Femur (tissue), 1 donor: ENCODE measurements at places on chromosomes 11 and 22.
A peak's percentile ranks its signal among the peaks of the same experiment; 100 is the strongest.

GRCh38 chr11:87239001-87239400 lies 201.3 kb downstream of the TMEM135 start:
- DNase-seq: no peak

DNA sequence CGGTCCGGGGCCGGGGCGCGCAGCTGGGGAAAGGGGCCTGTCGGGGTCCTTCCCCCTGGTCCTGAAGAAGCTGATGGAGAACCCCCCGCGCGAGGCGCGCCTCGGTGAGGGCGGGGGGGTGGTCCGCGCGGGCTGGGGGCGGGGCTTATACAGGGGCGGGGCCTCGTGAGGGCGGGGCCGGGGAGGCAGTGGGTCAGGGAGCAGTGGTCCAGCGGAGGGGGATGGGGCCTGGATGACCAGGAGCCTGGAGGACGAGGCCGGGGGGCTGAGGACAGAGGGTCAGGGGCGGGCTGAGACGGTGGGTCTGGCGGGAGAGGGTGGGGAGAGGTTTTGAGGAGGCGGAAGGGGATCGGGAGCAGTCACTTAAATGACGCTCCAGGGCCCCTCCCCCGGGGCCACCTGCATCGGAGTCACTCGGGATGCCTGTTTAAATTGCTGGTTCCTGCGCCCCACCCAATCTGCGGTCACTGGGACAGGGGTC lies 396 bp downstream of the TEF start:
- peak; percentile 88 for DNase-seq

DNA sequence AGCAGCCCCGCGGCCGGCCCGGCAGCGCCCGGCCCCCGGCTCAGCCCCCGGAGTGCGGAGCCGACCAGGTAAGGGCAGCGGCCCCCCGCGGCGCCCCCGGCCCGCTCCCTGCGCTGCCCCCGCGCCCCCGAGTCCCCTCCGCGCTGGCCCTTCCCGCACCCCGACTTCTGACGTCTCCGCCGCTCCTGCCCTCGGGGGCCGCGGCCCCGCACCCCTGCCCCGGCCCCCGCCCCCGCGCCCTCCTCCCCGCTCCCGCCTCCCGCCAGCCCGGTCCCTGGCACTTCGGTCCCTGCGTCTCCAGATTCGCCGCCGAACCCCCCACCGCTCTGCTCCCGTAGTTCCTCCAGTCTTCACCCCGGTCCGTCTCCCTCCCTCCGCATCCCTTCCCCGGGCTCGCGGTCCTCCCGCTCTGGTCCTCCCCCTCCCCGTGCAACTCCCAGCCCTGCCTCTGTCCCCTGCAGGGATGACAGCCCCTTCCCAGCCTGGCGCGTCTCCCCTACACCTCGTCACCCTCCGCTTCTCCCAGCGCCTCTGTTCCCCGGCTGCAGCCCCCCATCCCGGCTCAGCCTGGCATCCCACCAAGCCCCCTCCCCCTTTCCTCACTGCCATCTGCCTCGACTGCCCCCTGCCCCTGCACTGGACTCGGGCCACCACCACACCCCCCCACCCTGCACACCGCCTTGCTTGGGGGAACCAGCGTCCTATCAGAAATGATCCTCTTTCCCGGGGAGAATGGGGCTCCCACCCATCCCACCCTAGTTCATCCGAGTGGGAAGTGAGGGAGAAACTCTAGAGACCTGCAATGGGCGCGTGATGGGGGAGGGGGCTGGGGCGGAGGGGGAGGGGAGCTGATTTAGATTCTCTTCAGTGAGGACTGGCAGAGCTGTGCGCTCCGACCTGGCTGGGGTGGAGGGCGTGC lies 531 bp downstream of the GRIK4 start:
- no peak for DNase-seq

DNA sequence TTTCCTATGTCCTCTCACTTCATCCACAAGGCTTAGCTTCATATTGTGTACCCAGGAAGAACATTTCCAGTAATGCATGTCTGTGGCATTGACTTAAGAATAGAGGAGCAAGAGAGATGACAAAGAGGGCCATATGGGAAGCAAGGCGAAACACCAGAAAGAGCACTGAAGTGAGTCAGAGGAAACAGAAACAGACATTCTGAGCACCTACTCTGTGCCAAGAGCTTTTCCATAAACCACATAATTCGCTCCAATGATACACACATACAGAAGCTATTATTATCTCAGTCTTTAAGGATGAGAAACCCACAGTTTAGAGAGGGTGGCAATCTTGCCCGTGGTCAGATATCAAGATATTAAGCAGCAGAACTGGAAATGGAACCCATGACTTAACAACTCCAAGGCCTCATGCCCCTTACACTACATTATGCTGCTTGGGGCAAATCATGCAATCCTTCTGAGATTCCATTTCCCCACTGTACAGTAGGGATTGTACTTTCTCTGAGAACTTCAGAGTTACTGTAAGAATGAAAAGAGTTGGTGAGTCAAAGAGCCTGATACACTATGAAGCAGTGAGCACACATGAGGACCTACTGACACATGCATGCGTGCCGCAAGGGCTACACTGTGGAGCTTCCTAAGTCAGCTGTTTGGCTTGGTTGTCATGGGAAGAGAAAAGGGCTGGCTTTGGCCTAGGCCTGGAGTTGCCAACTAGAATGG lies 126.6 kb downstream of the KCNC1 start:
- DNase-seq: no peak

GRCh38 chr11:64356498-64357411 lies 2.2 kb upstream of the RPS6KA4 start:
- no peak for DNase-seq

GRCh38 chr11:67312187-67313021 lies 9.1 kb downstream of the SSH3 start:
- DNase-seq: peak; percentile 32

GRCh38 chr11:17020831-17021230 lies 6.6 kb upstream of the PLEKHA7 start:
- no peak for DNase-seq

GRCh38 chr22:44557064-44557748 lies 59.2 kb upstream of the RTL6 start:
- DNase-seq: no peak

DNA sequence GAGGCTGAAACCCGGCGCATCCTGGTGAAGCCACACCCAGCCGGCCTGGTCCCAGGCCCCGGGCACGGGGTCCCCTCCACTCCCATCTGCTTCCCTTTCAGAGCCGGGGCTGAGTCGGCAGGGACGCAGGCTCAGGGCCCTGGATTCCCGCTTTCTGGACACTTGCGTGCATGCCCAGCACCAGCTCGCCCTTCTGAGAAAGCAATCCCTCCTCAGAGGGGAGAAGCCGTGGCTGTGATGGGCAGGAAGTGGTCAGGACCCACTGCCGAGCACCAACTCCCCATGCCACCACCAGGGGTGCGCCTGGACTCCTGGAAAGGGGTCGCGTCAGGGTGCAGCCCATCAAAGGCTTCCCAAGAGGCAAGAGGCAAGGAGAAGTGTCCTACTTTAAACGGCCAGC lies 15.1 kb downstream of the CDKN1C start:
- no peak for DNase-seq

DNA sequence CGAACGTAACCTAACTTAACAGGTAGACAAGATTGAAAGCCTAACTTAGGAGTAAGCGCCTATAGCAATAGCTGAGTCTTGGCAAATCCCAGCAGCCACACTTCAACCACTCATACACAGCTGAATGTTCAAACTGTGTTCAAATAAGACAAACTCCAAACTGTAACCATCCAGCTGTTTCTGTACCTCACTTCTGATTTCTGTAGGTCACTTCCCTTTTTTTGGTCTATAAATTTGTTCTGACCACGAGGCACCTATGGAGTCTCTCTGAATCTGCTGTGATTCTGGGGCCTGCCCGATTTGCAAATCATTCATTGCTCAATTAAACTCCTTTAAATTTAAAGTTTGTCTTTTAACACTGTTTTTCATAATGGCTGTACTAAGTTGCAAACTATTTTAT lies 8.2 kb upstream of the TENM4 start:
- DNase-seq: no peak

GRCh38 chr11:95161248-95161647 lies 69.8 kb downstream of the SESN3 start:
- DNase-seq: no peak

DNA sequence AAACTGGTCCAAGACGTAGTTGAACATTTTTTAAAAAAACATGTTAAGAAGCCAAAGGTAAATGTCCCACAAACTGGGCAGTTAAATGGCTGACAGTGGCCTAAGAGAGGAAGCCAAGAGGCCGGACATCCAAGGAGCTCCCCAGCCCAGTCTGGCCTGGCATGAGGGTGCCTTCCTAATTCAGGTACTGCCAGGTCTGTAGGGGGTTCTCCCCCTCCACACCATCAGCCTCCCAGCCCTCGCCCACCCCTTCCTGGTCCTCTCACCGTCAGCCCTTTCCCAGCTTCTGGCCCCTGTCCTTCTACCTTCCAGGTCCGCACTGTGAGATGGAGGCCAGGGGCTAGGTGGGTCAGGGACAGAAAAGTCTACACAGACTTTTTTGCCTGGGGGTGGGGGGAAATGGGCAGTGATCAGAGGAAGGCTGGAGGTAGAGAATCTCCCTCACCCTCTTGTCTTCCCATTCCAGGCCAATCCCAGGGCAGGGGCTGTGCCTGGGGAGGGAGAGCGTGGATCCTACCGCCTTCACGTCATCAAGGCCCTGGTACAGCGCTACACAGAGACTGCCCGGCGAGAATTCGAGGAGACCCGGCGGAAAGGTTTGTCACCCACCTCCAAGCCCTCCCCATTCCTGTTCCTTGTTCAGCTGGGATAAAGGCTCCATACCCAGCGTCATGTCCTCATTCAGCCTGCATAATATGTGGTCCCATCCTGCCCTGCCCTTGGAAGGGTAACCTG lies 6.0 kb downstream of the ART5 start:
- DNase-seq: no peak

- DNase-seq: no peak
Measured at GRCh38 chr11:20459865-20460264, 72.3 kb downstream of the PRMT3 start.

DNA sequence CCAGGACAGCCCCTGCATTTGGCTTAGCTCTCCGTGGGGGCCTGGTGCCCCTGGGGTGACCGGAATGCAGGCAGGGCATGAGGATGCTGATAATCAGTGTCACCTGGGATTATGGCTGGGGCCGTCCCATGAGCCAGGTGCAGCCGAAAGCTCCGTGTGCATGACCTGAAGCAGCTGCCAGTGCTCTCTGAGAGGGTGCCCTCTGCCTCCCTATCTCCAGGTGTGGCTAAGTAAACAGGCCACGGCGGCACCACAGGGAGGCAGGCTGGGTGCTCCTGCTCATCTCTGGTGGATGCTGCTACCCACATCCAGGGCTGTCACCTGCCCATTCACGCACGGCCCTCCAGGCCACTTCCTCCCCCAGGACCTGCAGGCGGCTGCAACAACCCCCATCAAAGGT lies 29.8 kb downstream of the DUSP8 start:
- no peak for DNase-seq

GRCh38 chr11:44681698-44682097 lies 45.1 kb upstream of the TSPAN18 start:
- DNase-seq: no peak

DNA sequence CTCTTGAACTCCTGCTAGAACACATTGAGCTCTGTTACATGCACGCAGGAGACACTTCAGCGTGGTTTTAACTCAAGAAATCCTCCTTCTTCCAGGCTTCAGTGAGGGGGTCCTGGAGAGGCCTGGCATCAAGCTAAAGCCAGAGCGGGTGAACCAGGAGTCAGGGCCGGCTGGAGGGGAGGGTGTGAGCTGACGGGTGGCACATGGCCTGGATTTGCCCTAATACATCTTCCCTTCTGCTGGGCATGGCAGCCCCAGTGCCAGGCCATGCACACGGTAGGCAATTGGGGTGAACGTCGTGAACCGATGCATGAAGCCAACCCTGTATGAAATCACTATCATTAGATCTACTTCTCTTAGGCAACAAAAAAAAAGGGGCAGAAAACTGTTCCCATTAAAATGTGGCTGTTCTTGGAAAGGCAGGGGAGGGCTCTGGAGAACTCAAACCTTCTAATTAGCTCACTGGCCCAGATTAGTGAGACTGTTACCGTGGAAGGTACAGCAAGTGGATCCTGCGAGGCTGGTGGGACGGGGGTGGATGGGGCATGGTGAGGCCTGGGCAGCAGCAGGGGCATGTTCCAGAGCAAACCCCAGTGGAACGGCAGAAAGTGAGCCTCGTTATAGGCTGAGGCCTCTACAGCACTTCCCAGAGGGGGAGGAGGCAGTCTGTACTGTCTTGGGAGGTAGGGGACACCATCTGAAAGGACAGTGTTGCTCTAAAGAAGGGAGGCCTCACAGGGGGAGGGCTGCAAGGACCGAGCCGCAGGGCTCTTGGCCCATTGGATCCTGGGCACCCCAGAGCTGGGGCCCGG lies 10.6 kb downstream of the IFT27 start:
- DNase-seq: peak; percentile 18

DNA sequence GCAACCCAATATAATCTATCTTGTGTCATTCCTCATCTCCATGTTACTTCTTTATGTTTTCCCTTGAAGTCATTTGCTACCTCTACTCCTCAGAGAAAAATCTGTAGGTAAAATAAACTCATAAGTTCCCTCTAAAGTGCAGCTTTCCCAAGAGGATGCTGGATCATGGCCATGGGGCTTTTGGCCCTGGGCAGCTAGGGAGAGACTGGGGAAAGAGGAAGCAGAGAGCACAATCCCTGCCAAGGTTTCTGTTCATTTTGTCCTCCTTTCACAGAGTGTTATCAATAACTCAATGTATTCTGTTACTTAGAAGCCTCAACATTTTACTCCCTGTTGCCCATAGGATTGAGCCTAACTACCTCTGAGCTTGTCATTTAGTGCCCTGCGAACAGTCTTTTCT lies 9.0 kb downstream of the RNF121 start:
- no peak for DNase-seq

DNA sequence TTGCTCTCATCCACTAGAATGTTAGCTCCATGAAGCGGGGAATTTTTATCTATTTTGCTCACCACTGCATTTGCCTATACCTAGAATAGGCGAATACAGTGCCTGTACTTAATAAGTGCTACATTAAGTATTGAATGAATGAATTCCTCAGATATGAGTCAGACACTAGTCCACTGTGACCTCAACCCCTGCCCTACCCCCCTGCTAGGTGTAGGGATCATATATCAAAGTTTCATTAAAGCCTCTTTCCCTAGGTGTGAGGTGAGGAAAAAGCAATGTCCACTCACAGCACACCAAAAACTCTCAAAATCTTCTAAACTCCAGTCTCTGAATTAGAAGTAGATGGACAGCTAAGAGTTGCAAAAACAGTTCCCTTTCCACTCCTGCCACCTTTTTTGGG lies 9.8 kb upstream of the PSMA1 start:
- no peak for DNase-seq

DNA sequence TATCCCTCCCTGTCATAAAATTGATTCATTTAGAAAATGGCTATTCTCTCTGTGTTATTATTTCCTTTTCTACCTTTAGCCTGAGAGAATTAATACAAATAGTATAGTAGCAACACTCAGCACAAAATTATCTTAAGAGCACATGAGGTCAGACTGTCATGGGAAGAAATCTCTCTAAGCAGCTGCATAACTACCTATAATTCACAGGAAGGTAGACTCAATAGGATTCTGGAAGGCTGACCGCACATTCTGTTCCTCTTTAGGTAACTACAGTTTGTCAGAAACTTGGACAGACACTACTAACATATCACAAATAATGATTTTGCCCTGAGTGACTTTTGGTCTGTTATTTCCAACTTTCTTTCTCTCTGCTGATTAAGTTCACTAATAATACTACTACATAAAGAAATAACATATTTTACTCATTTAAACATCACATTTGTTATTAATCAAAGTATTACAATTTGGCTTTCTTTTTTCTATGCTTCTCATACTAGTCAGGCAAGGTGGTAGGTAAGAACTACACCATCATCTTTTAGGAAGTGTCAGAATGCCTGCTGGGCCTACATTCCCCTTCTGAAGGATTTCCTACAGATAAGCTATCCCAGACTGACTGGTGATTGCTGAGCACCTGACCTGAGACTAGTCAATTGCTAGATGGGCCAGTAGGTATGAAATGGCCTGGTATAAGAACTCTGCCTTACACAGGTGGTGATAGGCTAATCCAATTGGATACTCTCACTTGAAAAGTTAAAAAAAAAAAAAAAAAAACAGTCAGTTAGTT lies 325.1 kb downstream of the DLG2 start:
- no peak for DNase-seq
